ENCODE measurements at places on chromosomes 13 and 19. TPM values are rescaled to one million over a fixed set of nuclear protein-coding genes. Genes with fewer than 3 reads are reported as not detected.

GRCh38 chr19:27865927-27866777, 1346.8 kb downstream of the UQCRFS1 start:
- DNase-seq: no peak

DNA sequence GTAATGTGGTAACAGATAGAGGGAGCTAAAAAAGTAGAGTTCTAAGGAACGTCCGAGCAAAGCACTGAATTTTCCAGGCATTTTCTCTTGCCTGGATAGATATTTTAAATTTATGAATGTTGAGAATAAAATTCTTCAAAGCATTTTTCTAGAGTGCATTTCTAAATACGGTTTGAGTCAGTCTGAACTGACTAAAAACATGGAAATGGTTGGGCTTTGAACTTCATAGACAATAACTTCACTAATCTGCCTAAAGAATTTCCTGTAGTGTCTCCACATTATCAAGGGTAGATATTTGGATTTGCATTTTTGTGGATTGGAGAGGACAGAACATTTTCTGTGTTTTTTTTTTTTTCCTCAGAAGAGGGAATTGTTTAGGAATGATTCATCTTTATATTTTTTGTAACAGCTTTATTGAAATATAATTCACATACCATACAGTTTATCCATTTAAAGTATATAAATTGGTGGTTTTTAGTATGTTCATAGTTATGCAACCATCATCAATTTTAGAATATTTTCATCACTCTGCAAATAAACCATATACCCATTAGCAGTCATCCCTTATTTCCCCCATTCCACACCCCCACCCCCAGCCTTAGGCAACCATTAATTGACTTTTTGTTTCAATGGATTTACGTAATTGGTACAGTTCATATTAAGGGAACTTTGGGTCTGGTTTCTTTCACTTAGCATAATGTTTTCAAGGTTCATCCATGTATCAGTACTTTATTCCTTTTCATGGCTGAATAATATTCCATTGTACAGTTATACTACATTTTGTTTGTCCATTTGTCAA, 20.7 kb downstream of the GARRE1 start:
- DNase-seq: no peak

Gene PSG11
- total RNA-seq: not detected

DNA sequence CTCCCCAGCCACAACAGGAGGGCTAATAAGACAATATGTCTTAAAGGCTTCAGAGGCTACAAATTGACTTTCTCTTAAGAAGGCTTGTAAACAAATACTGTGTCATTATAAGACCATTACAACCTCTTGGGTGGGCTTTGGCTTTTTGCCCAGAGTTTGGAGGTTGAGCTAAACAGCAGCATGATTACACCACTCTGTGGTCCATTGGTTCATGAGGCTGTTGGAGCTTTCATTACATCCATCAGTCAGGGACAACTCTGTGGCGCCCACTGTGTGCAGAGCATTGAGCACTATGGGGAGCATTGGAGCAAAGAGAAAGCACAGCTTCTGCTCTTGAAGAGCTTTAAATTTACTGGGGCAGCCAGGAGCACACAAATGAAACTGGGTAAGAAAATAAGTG, 75.9 kb downstream of the TNFSF11 start:
- DNase-seq: no peak

Gene IL12RB1
- not detected for total RNA-seq

Gene UQCRFS1
- total RNA-seq: 29.4 TPM

Gene CYP2A6
- not detected for total RNA-seq

Gene ZNF560
- total RNA-seq: not detected

Gene ONECUT3
- total RNA-seq: 41.9 TPM

GRCh38 chr13:85799097-85799582, at the start of gene SLITRK6:
Gene SLITRK6, minus strand, starts transcription at chr13:85799419. Its CDS starts 2,911 bp downstream, at chr13:85796508.
- DNase-seq: no peak

DNA sequence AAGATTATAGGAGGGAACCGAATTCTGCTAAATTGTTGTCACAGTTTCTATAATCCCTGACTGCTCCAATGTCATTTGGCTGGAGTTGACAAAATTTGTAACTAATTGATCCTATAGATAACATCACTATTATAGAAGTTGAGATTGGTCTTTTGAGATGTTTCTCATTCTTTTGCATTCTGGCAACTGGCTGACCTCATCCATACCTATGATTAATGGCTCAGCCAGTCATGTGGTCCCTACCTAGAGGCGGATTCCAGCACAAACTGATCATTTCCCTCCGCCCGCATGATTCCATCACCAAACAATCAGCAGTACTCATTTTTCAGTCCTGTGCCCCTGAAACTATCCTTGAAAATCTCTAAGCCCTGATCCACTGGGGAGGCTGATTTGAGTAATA, 4.2 kb downstream of the PSG2 start:
- DNase-seq: no peak

Gene PCDH20
- total RNA-seq: 21.2 TPM

Gene PAF1
- total RNA-seq: 49.4 TPM

GRCh38 chr19:45822716-45823115, 7.6 kb upstream of the RSPH6A start:
- DNase-seq: no peak

Gene PABPC3
- total RNA-seq: 0.49 TPM

Gene ZNF266
- total RNA-seq: 35.4 TPM

- DNase-seq: no peak
Measured at GRCh38 chr13:108451121-108451520, 178.3 kb upstream of the MYO16 start.

GRCh38 chr13:26026211-26026610, 25.6 kb downstream of the SHISA2 start:
- no peak for DNase-seq

Gene CEACAM8
- not detected for total RNA-seq

Gene CDC42EP5
- 1.6 TPM for total RNA-seq

Gene NBEA
- total RNA-seq: 20.9 TPM

- DNase-seq: no peak
Measured at GRCh38 chr19:37309834-37310575, 60.9 kb upstream of the ZNF527 start.

- DNase-seq: no peak
Measured at GRCh38 chr13:46665633-46666482, 112.9 kb downstream of the LRCH1 start.

- DNase-seq: no peak
Measured at GRCh38 chr13:73961181-73961580, 173.0 kb downstream of the KLF12 start.

- DNase-seq: peak; percentile 26
Measured at GRCh38 chr19:32287811-32288227, 57.6 kb upstream of the ZNF507 start.

GRCh38 chr13:23790577-23791170, 98.5 kb downstream of the MIPEP start:
- DNase-seq: no peak

DNA sequence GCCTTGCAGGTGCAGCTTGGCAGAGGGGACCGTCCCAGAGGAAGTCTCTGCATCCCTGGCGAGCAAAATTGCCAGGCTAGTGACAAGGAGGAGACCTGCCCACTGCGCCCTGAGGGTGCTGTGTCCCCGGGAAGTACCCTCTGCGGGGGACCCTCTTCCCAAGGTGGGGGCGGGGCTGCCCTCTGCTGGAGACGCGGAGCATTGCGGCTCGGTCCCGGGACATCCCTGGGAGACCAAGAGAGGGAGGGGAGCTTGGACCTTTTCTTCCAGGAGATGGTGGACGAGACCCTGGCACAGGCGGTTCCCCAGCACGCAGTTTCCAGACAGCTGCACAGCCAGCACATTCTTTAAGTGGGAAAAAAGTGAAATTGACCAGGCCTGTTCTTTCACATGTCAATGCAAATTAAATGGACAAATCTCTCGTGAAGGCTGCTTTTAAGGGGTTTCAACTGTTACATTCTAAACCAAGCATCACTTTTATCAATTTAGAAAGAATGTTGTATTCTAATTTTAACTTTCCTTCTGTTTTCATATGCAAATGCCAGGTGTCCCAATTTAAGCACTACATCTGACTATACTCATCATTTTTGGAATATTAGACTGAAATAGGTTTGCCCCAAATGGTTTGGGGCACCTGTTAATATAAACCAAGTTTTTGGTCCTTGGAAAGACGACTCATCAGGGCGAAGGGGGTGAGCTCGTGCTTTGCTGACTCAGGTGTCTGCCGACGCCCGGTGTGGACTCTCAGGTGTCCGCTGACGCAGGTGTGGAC, 60.7 kb downstream of the MCF2L start:
- DNase-seq: peak; percentile 79

Gene ZNF578
- 3.0 TPM for total RNA-seq

Gene TGFBR3L
- 1.1 TPM for total RNA-seq

DNA sequence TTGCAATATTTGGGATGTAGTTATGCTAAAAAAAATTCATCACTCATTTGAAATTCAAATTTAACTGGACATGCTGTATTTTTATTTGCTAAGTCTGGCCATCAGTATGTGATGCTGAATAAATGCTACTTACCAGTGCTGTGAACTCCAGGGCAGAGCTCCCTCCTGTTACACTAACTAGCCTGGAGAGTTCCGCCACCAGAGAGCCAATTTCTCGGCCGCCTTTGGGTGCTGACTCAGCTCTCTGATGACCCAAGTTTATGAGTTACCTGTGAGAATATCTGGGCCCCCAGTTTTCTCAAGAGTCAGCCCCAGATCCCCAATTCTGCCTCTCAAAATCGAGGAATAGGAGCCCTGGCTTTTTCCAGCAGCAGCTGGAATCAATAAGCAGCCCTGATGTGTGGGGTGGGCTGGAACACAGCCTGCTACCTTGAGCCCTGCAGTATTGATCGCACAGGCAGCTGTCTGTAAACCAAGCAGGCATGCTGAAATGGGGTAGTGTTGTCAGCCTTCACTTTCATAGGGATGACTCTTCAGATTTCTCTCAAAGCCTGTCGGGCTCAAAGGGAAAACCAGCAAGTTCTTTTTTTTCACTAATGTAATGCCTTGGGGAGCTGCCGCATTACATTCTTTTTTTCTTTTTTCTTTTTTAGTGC, 113.7 kb downstream of the DNAJC15 start:
- peak; percentile 25 for DNase-seq

- no peak for DNase-seq
Measured at GRCh38 chr19:33823341-33823740, 26.7 kb downstream of the KCTD15 start.

GRCh38 chr13:95641291-95642027, 3.0 kb downstream of the DZIP1 start:
- DNase-seq: no peak

DNA sequence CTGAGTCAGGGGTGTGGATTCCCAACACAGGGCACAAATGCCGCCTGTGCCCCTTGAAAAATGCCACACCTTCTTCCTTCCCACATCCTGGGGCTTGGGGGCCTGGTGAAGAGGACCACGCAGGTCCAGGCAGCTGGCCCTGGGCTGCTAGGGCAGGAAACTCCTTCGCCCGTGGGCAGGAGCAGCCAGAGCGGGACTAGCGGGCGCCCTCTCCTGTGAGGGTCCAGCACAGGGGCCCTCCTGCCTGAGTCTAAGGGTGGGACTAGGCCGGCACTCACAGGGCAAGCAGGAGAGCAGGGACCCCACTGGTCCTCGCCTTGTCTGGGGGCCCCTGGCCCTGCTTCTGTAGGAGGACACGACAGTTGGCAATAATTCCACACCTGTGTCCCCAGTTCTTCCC, 7.5 kb upstream of the CEBPA start:
- no peak for DNase-seq

DNA sequence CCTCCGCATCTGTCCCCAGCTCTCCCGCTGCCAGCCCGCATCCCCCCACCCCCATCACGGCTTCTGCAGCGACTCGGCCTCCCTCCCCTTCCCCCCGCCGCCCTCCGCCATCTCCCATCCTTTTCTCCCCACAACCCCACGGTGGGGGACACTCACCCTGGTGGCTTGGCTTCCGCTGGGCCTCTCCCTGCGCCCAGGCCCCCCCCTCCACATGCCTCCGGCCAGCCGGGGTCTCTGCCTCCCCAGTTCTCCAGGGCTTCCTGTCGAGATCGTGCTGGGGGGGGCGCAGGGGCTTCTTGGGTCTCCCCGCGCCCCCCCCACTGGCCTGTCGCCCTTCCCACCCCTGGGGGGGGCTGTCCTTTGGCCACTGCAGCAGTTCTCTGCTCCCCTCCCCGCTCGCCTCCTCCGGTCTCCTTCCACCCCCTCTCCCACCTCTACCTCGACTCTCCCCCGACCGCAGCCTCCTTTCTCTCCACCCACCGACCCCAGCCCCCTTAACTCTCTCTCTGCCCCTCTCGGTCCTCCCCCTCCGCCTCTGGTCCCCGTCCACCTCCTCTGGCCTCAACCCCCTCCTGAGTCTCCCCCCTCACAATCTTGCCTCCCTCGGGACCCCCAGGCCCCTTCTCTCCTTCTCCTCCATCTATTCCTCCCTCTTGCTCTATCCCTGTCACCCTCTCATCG, 17.1 kb downstream of the LRRC4B start:
- DNase-seq: no peak

DNA sequence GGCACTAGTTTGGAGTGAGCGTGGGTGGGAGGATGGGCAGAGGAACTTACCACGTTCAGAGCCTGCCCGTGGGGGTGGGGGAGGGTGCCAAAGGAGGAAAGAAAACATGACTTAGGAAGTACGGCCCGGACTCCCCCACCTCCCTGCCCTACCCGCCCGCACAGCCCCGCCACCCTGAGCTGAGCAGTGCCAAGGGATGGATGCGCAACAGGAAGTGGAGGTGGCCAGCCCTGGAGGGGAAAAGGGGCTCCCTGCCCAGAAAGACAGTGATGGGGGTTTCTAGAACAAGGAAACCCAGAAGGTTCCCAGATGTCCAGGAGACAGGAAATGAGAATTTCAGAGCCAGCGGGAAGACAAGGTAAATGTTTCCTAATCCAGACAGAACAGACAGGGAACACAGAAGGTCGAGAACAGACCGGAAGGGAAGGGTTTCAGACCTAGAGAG, 6.3 kb downstream of the TEAD2 start:
- no peak for DNase-seq

DNA sequence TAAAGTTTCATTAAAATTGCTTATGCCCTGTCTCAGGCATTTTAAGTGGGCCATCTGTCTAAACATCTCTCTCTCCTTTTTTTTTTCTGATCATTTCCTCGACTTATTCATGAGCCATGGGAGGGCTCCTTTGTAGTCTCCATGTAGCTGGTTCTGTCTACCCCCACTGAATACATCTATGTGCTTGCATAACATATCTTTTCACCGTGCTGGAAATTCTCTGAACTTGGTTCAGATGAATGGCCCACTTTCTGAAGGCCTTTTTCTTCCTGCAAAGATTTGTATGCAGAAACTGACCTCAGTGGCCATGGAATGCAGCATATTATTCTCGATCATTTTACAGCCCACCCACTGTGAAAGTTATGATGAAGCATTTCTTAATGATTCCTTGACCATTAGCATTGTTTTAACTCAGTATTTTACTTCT, 225.3 kb downstream of the GGACT start:
- DNase-seq: no peak

Gene ITM2B
- 207 TPM for total RNA-seq

Gene LPAR6
- total RNA-seq: 27.2 TPM

Gene TGDS
- total RNA-seq: 13.5 TPM

GRCh38 chr13:113742000-113742441, 17.0 kb upstream of the TMEM255B start:
- no peak for DNase-seq

GRCh38 chr19:3176715-3177501, 1.7 kb upstream of the S1PR4 start:
- no peak for DNase-seq
